ENCODE measurements at places on chromosomes 3 and 15.

GRCh38 chr3:64187065-64187959, 38.0 kb downstream of the PRICKLE2 start:
- peak; percentile 58 for DNase-seq

GRCh38 chr3:118977671-118978392, 56.8 kb downstream of the IGSF11 start:
- DNase-seq, result no peak

DNA sequence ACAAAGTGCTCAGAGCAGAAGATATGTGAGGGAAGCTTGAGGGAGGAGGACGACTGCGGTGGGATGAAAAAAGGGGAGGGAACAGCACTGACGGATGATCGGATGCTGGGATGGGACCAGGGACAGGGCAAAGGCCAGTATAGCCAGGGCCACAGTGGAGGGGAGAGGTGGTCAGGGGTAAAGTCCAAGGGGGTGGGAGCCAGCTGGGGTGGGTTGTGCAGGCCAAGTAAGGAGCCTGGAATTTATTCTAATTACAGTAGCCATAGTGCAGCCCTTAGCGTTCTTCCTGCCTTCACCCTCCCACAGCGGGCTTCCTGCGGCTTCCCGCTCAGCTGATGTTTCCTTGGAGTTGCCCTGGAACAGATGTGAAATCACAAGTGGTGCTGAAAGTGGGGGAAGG, 7.6 kb upstream of the APEH start:
- DNase-seq, result no peak

DNA sequence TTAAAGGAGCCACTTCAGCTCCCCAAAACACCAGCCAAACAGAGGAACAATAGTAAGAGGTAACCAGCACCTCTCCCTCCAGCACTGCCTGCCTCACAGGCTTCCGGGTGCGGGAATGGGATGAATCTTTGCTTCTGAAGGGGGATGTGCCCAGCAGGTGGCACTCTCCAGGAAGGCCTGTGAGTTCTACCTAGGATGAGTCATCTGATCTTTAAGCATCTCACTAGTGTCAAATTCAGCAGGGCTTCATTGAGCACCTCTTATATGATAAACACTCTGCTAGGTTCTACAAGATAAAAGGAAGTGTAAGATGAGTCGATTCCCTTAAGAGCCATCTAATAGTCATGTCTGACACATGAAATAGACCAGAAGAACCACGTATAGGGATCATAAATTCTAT, 237.4 kb upstream of the UMPS start:
- DNase-seq, result peak; percentile 21

DNA sequence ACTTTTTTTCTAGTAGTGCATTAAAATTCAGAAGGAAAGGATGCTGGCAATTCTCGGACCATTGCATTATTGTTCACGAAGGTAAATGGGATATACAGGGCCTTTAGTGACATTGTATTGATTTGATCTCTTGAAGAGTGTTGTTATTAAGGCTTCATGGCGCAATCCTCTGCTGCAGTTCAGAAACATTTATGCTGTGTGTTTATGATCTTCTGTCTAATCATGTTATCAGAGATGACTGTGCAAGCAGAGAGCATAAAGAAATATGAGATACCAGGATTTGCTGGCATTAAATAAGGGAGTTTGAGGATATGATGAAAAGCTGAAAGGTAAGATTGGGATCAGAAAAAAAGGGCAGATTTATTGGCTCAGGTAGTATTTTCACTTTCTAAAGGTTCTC, 180.6 kb downstream of the EPHA6 start:
- no peak for DNase-seq

DNA sequence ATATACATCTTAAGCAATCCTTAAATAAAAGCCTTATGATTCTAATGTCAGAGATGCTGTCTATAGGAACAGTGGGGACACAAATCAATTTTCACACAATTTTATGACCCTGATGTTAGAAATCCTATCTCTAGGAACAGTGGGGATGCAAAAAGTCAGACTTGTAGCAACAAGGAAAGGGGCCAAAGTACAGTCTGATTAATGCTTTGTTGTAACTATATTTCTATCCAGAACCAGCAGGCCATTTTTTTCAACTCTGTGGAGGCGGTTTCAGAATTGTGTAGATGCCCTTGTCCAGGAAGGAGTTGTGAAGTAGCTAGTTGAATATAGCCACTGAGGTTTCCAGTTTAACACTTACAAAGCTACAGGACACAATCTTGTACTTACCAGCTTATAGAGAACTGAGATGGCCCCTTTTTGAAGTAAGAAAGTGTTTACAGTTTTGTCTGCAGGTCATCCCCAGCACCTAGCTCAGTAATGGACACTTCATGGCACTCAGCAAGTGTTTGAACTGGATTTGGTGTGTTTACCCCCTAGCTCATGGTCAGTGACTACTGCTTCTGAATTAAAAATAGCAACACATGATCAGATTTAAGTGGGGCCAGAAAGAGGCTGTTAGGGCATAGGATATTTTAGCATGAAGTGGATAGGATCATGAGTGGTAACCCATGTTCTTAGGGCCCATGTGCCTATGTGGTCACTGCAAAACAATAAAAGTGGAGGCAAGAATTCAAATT, 54.3 kb downstream of the RAB7A start:
- no peak for DNase-seq

GRCh38 chr3:151559736-151560135, 98.9 kb upstream of the IGSF10 start:
- DNase-seq, result no peak

- no peak for DNase-seq
Observed at GRCh38 chr3:173403376-173403775, 5.8 kb downstream of the NLGN1 start.

DNA sequence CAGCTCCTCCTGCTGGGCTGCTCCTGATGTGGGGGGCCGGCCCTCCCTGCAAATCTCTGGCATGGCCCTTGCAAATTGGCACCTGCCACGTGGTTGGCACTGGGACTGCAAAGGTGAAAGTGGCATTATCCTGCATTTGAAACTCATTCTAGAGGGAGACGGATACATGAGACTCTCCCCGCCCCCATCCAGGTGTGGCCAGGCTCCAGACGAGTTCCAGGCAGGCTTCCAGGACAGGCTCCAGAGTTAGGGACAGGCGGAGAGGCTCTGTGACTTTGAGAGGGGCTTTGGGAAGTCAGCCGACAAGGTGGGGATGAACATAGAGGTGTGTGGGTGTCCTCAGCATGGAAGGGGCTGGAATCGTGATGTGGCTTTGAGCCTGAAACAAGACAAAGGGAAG, 178.5 kb downstream of the APBA2 start:
- DNase-seq, result no peak

GRCh38 chr3:174191380-174191779, 667.8 kb upstream of the NAALADL2 start:
- DNase-seq, result no peak

DNA sequence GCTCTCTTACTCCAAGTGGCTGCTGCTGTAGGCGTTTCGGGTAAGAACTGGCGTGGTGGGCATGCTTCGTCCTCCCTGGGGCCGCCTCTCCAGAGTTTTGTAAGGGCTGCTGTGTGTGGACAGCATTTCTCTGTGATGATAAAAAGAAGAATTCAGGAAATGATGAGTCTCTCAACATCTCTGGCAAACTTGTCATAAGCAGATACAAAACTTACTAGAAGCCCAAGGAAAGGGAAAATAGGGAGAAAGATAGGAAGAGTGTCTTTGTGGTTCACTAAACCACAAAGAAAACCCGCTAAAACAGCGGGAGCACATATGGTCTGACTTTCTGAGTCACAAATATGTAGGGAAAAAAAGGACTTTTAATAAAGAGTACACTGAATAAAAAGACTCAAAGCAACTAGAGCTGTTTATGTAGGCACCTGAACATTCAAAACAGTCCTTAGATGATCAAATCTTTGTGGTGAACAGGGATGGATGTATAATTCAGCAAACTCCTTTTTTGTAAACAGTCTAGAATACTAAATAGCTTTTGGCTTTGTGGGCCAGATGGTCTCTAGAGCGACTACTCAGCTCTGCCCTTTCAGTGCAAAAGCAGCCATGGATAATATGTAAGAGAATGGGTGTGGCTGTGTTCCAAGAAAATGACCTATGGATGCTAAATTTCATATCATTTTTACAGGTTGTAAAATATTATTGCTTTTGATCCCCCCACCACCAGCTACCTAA, 60.4 kb upstream of the LMOD3 start:
- no peak for DNase-seq

GRCh38 chr3:72542781-72543180, 305.5 kb downstream of the SHQ1 start:
- no peak for DNase-seq

DNA sequence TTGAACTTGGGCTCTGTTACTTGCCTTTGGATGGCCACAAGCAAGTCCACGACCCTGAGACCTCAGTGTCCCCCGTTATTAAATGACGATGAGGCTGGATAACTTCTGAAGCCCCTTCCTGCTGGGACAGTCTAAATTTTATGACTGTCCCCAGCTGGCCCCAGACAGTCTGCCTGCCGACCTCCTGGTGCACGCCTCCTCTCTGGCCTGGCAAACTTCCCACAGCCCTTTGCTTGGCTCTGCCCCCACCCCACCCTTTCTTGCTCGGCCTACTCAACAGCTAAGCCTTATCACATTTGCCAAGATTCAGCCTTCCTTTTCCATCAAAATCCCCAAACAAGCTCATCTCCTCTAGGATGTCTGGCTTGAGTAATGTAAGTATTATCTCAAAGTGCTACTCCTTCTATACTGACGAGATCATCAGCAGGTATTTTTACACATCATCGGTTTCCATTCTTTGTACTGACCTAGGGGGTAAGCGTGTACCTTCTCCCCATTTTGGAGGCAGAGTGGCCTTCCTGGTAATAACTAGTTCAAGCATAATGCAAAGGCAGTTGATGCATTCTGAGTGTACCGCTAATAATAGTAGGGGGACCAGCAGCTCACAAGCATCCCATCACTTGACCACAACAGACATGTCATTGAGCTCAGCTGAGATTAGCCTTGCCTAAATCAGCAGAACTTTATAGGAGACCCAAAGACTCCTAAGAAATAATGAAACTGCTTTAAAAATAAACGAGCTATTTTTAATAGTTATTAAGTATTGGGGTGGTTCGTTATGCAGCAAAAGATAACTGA, 120.8 kb upstream of the HACD2 start:
- no peak for DNase-seq

DNA sequence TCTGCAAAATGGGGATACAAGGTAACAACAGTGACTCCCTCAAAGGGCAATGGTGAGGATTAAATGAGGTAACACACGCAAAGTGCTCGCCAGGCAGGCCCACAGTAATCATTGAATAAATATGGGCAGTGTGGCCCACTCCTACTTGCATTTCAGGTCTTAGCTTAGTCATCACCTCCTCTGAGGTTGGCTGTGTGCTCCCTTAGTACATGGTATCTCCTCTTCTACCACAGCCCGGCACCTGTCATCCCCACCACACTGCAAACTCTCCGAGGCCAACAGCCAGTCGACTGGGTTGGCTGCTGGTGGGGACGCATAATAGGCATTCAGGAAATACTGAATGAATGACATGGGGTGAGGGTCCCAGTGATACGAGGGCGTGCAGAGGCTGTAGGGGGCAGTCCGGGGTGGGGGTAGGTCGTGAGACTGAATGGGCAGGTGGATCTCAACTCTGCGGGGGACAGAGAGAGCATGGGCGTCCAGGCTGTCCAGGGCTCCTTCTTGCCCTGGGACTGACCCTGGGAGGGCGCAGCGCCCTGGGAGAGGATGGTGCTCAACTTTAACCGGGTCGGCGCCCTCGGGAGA, 375 bp upstream of the MYZAP start:
- DNase-seq, result no peak

GRCh38 chr15:79721256-79721655, 175.6 kb downstream of the MTHFS start:
- DNase-seq, result no peak

DNA sequence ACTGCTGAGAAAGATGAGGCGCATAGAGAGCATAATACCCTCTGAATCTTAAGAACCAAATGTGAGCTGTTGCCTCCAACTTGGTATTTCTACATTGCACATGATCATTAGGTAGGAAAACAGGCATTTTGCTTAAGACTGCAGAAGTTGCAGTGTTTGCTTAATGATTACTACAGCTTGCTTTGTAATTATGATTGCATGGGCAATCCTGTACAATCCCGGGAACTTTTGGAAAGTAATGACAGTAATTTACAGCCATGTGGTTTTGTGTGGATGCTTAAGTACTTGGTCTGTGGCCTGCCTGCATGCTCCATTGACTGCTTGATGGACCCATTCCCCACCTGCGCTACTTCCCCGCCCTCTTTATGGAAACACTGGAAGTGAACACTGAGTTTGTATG, 301.1 kb downstream of the DIPK2A start:
- no peak for DNase-seq

- no peak for DNase-seq
Observed at GRCh38 chr3:100496711-100497261, 4.4 kb downstream of the TMEM45A start.

DNA sequence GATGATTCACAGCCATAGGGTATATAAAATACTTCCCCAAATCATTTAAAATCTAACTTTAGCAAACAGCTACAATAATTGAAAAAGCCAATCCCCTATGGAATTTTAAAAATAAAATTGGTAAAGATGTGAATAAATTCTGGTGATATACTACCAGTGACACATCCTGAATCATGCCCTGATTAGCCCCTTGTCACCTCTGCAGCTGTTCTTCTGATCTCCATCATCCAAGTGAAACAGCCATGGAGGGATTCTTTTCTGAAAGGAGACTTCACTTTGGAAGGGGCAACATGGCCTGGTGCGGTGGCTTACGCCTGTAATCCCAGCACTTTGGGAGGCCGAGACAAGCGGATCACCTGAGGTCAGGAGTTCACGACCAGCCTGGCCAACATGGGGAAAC, 115.6 kb upstream of the MLF1 start:
- DNase-seq, result no peak

- DNase-seq, result no peak
Observed at GRCh38 chr3:69770219-69770618, 31.0 kb downstream of the MITF start.

DNA sequence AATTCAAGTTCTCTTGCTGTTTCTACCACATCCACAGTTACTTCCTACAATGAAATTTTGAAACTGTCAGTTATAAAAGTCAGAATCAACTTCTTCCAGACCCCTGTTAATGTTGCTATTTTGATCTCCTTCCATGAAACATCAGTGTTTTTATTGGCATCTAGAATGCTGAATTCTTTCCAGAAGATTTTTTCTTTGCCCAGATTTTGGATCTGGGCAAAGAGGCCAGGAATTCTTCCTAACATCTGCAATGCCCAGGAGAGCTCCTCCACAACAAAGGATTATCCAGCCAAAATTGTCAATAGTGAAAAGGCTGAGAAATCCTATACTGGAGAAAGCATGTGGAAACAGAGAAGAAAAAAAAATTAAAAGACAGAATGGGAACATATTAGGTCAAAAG, 75.5 kb downstream of the SERPINI1 start:
- no peak for DNase-seq

DNA sequence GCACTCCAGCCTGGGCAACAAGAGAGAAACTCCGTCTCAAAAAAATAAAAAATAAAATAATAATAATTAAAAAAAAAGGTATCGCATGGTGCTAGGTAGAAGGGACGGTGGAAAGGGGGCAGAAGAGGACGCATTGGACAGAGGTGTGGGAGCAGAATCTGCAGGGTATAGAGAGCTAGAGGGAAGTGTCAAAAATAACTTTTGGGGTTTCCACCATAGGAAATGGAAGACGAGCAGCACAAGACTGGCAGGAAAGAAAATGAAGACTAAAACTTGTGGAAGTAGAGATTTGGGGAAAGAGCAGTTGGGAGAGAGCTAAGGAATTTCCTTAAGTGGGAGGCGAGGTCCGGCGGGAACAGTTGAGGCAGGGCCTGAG, 585 bp upstream of the MKRN2 start:
- no peak for DNase-seq
